ENCODE measurements at places on chromosomes 7 and 10. TPM values are rescaled to one million over a fixed set of nuclear protein-coding genes. Genes with fewer than 3 reads are reported as not detected.
A peak's percentile ranks its signal among the peaks of the same experiment; 100 is the strongest.

DNA sequence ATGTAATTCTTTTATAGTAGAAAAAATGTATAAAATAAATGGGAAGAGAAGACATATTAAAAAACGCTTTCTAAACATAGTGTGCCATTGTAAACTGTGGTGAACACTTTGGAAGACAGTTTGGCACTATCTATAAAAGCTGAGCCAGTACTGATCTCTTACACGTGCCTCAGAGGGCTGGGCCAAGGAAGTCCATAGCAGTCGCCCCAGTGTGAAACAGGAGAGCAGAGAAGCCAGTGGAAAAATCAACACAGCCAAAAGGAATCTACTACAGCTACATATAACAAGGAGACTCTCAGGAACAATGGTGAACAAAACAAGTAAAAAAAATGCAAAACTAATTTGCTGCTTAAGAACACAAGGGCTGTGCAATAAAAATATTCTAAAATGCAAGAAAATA lies 20.6 kb downstream of the SEPHS1 start:
- H3K36me3 ChIP-seq = peaks cover 48% of the 10 kb centered on the region
- H3K4me1 ChIP-seq = no peaks in the 10 kb centered on the region
- H3K27ac ChIP-seq = no peak overlapping the region
- H3K27me3 ChIP-seq = no peaks in the 10 kb centered on the region

GRCh38 chr7:155685070-155685790 lies 40.8 kb downstream of the RBM33 start:
- H3K27me3 ChIP-seq = no peaks in the 10 kb centered on the region
- peak overlapping the region; percentile 75 for H3K27ac ChIP-seq
- DNase-seq = peak; percentile 71
- H3K4me1 ChIP-seq = peaks cover 41% of the 10 kb centered on the region

DNA sequence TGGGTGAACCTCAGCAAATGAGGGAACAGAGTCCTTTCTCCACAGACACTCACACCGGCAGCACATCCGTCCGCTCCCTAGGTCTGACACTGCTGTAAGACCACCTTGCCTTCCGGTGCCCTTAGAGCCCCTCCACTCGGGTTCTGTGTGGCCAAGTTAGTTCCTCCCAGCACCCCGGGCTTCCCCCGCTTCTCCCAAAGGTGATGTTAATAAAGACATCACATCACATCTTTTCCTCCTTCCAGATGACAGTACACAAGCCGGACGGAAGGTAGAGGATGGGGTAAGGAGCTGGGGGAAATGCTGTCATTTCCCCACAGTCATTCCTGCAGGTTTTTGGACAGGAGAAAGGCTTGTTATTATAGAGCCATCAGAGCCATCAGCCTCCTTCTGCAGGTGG lies 42.3 kb downstream of the OAT start:
- no peak overlapping the region for H3K4me3 ChIP-seq
- H3K36me3 ChIP-seq = no peaks in the 10 kb centered on the region
- no peaks in the 10 kb centered on the region for H3K4me1 ChIP-seq
- H3K27me3 ChIP-seq = peaks cover 31% of the 10 kb centered on the region

GRCh38 chr10:2834214-2834613 lies 233.1 kb upstream of the PFKP start:
- no peaks in the 10 kb centered on the region for H3K4me1 ChIP-seq
- no peak overlapping the region for H3K4me3 ChIP-seq
- DNase-seq = no peak

DNA sequence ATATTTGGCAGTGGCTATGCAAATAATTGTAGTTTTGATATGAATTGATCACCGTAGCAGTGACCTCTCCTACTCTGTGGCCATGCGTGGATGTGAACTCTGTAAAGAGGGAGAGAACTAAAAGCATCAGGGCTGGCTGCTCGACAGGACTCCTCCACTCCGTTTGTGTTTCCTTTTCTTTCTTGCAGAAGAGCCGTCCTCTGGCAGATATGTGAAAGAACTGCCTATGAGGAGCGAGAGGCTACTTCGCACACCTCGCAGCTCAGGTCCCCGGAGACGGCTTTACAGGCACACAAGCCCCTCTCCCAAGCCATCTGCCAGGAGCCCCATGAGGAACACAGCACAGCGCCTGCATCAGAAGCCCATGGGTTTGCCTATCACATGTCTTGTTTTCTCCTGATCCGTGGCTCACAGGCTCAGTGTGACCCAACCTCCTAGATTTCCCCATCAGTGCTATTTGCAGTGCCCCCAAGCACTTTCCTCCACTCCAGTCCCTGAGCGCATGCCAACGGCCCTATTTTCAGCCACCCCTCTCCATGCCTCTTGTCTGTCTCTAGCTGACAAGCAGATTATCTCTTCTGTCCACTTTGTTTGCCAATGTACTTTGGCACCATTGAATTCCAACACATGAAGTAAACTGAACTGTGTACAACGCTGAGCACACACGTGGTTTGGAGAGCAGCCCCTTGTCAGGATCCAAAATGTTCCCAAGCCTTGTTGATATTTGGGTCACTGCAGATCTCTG lies 164.3 kb upstream of the AKR1E2 start:
- DNase-seq = no peak
- H3K27me3 ChIP-seq = peaks cover 37% of the 10 kb centered on the region
- no peak overlapping the region for H3K4me3 ChIP-seq
- no peaks in the 10 kb centered on the region for H3K36me3 ChIP-seq
- H3K27ac ChIP-seq = no peak overlapping the region
- H3K4me1 ChIP-seq = no peaks in the 10 kb centered on the region

GRCh38 chr7:155460926-155461613 lies 3.1 kb downstream of the EN2 start:
- peaks cover 82% of the 10 kb centered on the region for H3K27me3 ChIP-seq
- H3K27ac ChIP-seq = no peak overlapping the region
- DNase-seq = no peak
- no peak overlapping the region for H3K4me3 ChIP-seq
- H3K4me1 ChIP-seq = peaks cover 10% of the 10 kb centered on the region
- peaks cover 3% of the 10 kb centered on the region for H3K36me3 ChIP-seq

- no peak for DNase-seq
- no peak overlapping the region for H3K4me3 ChIP-seq
- H3K4me1 ChIP-seq = no peaks in the 10 kb centered on the region
- peaks cover 7% of the 10 kb centered on the region for H3K27me3 ChIP-seq
- no peaks in the 10 kb centered on the region for H3K36me3 ChIP-seq
- H3K27ac ChIP-seq = no peak overlapping the region
Observed at GRCh38 chr10:125025341-125025740, 83.4 kb downstream of the ZRANB1 start.

DNA sequence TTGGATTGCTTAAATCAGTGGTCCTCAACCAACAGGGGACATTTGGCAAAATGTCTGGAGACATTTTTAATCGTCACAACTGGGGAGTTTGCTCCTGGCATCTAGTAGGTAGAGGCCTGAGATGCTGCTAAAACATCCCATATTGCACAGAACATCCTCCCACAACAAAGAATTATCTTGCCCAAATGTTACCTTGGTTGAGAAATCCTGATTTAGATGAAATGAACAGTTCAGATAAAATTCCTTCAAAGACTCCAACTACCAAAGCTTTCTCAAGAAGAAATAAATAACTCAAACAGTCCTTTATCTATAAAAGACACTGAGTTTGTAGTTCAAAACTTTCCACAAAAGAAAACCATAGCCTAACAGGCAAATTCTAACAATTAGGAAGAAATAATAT lies 160.9 kb downstream of the SNX13 start:
- no peak for DNase-seq
- H3K27me3 ChIP-seq = no peaks in the 10 kb centered on the region

- no peaks in the 10 kb centered on the region for H3K27me3 ChIP-seq
- H3K36me3 ChIP-seq = no peaks in the 10 kb centered on the region
- no peaks in the 10 kb centered on the region for H3K4me1 ChIP-seq
- no peak overlapping the region for H3K27ac ChIP-seq
Observed at GRCh38 chr7:19557726-19558465, 150.9 kb downstream of the POLR1F start.

DNA sequence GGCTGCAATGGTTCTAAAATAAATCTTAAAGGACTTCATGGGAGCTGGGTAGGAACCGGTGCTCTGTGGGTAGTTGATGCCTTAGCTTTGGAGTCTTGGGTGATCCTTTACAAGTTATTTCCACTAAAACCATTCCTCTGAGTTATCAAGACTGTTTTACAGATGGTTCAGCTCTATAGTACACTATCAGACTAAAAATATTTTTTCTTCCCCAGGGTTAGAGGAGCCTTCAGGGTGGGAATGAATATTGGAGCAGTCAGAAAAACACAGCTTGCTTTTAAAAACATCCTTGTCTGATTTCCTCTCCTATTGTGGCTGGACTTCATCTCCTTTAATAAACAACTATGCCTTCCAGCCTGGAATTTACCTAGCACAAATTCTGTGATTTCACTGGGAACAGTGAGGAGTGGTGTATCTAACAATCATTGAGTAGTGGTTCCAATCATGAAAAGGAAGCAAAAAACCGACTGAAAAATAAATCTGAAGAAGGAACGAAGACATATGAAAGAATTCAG lies 102.6 kb upstream of the AFAP1L2 start:
- H3K4me3 ChIP-seq = no peak overlapping the region
- H3K27me3 ChIP-seq = no peaks in the 10 kb centered on the region
- H3K4me1 ChIP-seq = peaks cover 31% of the 10 kb centered on the region
- no peak overlapping the region for H3K27ac ChIP-seq

DNA sequence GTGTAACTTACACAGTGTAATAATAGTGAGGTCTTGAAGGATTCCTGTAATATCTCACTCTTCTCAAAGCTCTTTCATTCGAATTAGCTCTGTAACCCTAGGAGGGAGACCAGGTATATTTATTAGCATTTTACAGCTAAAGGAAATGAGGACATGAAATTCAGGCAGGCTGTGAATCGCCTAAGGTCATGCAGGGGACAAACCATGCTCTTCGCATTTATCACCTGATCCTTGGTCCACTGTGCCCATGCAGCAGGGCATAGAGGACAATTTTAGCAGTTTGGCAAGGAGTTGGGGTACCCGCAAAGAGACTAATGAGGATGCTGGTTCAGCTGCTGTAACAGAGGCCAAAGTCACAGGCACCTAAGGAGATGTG lies 14.8 kb upstream of the LAMB1 start:
- no peak overlapping the region for H3K27ac ChIP-seq
- DNase-seq = no peak
- no peak overlapping the region for H3K4me3 ChIP-seq
- H3K27me3 ChIP-seq = peaks cover 27% of the 10 kb centered on the region
- no peaks in the 10 kb centered on the region for H3K36me3 ChIP-seq

DNA sequence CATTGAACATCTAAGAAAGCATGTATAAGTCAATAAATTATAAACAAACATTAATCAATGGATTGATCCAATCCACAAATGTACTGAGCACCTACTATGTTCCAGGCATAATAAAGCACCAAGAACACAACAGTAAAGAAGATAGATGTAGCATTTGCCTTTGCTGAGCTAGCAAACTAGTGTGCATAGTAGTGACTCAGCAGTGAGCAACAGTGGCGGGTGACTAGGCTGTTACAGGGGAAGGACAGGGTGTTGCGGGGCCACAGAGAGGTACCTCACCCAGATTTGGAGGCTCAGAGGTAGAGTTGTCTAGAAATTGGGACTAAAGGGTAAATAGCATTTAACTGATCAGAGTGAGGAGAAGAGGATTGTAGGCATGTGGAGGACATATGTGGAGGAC lies 83.6 kb downstream of the NXPH1 start:
- H3K27me3 ChIP-seq = no peaks in the 10 kb centered on the region
- no peak overlapping the region for H3K4me3 ChIP-seq

DNA sequence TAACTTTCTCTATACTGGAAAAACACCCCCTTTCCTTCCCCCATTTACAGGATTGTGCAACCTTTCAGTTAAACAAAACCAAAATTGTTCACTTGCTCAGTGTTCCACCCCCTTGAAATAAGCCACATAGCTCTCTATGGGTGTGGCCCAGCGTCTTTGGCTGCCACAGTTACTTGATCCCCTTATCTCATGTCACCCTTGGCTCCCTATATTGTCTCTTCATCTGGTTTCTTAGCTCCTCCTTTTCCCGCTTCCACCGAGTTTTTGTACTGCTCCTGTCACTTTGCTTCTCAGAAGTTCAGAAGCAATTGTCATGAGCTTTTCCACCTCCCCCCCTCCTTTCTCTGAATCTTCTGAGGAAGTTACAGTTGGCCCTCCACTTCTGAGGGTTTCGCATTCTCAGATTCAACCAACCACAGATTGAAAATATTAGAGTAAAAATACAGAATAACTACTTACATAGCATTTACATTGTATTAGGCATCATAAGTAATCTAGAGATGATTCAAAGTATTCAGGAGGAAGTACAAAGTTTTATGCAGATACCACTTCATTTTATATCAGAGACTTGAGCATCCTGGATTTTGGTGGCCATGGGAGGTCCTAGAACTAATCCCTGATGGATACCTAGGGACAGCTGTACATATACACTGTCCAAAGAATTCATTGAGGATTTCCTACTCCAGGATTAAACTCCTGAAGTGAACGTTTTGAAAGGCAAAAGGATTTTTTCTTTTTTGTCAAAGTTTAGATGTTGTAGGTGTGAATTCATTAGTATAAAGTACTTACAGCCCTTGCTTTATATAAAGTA lies 60.4 kb downstream of the ADD3 start:
- H3K27ac ChIP-seq = peak overlapping the region; percentile 97
- H3K27me3 ChIP-seq = no peaks in the 10 kb centered on the region
- H3K4me3 ChIP-seq = peak overlapping the region; percentile 62
- DNase-seq = peak; percentile 83
- peaks cover 83% of the 10 kb centered on the region for H3K4me1 ChIP-seq

DNA sequence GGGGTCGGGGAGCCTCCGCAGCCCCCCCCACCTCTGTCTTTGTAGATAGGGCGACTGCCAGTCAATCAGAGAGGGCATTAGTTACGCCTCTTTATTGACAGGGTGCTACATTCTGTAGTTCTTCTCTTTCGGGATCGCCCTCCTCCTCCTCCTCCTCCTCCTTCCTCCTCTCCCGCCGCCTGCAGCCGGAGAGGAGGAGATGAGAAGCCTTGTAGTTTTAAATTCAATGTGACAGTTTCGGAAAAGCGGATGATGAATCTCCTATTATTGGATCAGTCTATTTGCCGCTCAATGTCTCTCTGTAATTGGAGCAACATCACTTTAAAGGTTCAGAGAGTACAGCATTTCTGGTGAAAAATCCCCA lies 587 bp upstream of the UNCX start:
- H3K4me3 ChIP-seq = no peak overlapping the region
- no peak for DNase-seq
- H3K27me3 ChIP-seq = peaks cover 63% of the 10 kb centered on the region

DNA sequence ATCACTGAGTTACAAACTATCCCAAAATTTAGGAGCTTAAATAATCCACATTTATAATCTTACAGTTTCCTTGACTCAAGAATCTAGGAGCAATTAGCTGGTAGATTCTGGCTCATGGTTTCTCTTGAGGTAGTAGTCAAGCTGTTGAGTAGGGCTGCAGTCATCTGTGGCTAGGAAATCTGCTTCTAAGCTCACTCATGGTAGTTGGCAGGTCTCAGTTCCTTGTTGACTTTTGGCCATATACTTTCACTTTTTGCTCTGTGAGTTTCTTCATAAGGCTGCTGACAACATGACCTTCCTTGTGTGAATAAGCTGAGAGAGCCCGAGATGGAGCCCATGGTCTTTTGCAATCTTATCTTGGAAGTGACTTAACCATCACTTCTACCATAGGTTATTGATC lies 10.8 kb upstream of the ETV1 start:
- DNase-seq = no peak
- no peaks in the 10 kb centered on the region for H3K4me1 ChIP-seq
- H3K36me3 ChIP-seq = no peaks in the 10 kb centered on the region

GRCh38 chr10:55629793-55630490 lies 731.1 kb downstream of the ZWINT start:
- no peak overlapping the region for H3K4me3 ChIP-seq
- H3K36me3 ChIP-seq = no peaks in the 10 kb centered on the region
- DNase-seq = no peak
- peak overlapping the region; percentile 57 for H3K27ac ChIP-seq
- peaks cover 2% of the 10 kb centered on the region for H3K4me1 ChIP-seq

The PTPRE gene
- 27.1 TPM for total RNA-seq

The SPDYE5 gene
- 0.15 TPM for total RNA-seq

The CLDN4 gene
- total RNA-seq = 0.09 TPM

The DENND2A gene
- total RNA-seq = 0.32 TPM

The ADARB2 gene
- total RNA-seq = not detected

The SEMA4G gene
- total RNA-seq = 0.26 TPM

The KNDC1 gene
- not detected for total RNA-seq

The HABP2 gene
- total RNA-seq = not detected

The CPA2 gene
- not detected for total RNA-seq
